ENCODE measurements at places on chromosomes 11 and 22.

DNA sequence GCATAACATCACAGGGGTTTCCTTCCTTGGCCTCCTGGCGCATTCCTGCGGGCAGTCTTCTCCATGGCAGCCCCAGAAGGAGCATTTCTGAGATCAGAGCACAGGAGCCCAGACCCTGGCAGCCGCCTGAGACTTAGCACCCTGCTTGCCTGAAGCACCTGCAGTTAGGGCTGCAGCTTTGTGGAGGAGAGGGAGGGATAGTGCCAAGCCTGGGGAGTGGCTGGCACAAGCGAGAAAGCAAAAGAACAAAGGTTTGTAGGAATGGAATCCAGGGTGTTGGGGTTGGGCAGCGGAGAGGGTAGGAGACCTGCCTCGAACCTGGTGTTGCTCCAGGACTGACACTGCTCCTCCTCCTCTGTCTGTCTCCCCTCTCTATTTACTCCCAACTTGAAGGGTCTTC is 66.9 kb downstream of the SCN3B start:
- DNase-seq = no peak

GRCh38 chr11:79066456-79067351 is 374.1 kb downstream of the TENM4 start:
- DNase-seq = no peak

DNA sequence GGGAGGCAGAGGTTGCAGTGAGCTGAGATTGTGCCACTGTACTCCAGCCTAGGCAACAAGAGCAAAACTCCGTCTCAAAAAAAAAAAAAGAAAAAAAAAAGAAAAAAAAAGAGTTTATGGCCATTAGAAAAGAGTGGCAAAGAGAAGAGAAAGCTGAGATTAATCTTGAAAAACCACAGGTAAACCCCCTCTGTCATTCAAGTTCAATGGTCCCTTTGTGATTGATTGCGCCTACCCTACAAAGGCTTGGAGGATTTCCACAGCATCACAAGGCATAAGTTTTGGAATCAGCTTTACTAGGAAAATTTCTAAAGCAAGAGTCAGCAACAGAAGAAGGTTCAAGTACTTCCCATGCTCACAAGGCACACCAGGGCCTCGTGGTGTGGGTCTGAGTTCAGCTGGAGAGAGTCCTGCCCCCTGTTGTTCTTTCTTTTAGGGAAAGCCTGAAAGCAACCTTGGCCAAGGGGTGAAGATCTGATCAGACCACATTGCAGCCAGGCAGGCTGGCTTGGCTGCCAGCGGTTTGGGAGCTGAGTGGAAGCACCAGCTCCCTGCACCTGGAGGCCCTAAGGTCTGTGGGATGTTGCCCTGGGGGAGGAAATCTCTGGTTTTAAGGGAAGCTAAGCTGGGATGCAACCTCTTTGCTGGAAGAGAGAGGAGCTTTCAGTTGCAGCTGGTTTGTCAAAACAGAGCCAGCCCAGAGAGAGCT is 41.8 kb downstream of the SLN start:
- no peak for DNase-seq

GRCh38 chr11:114054806-114055205 is 4.7 kb upstream of the ZBTB16 start:
- DNase-seq = no peak

DNA sequence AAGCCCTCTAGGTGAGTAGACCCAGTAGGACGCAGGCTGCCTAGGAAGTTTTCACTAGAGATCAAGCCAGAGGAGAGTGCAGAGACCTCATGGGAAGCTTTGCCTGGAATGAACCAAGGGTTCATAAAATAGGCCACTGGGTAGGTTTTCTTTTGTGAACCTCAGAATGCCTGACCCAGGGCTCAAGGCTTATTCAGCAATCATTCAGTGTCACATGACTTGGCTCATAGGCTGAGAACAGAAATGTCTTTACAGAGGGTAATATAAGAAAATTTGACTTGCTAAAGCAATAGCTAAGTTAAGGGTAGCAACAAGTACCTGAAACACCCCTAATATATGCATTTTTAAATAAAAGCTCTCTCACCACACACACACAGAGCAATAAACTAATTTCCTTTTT is 132.6 kb downstream of the RAB38 start:
- no peak for DNase-seq

DNA sequence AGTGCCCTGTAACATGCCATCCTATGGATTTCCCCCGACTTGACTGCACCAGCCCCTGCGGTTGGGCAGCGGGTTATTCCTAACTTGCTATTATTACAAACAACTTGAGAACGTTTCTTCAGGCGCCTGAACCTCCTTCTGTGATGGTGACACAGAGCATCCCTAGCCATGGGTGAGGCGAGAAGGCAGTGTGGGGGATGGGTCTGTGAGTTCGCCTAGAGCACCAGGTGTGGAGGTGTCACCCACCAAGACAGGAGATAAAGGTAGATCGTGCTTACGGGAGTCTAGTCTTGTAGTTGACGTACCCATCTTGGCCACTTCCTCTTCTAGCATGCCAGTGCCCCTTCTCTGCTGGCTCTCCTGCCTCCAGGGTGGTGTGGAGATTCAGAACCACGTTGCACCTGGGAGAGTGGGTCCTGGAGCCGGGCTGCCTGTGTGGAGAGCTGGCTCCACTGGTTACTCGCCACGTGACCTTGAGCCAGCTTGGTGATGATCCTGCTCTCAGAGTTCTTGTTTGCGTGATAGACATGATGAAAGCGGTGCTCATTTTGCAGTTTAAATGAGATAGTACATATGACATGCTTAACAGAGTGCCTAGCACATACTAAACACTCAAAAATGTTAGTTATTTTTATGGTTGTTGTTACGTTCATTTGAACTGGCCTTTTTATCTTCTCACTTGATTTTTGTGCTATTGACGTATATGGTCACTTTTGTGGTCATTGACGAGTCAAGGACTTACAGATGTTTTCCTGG is 37.8 kb downstream of the TBC1D22A start:
- no peak for DNase-seq

- DNase-seq = no peak
These were observed 46.8 kb downstream of the ATXN10 start for GRCh38 chr22:45718391-45718790.

- DNase-seq = no peak
These were observed 79.5 kb downstream of the CCDC83 start for GRCh38 chr11:85934596-85935169.

- no peak for DNase-seq
These were observed 139.5 kb downstream of the WNT7B start for GRCh38 chr22:45837508-45837907.

GRCh38 chr22:24473284-24473683 is 21.8 kb upstream of the UPB1 start:
- DNase-seq = no peak
